ENCODE measurements at places on chromosomes 5 and 9. TPM values are rescaled to one million over a fixed set of nuclear protein-coding genes. Genes with fewer than 3 reads are reported as not detected.

DNA sequence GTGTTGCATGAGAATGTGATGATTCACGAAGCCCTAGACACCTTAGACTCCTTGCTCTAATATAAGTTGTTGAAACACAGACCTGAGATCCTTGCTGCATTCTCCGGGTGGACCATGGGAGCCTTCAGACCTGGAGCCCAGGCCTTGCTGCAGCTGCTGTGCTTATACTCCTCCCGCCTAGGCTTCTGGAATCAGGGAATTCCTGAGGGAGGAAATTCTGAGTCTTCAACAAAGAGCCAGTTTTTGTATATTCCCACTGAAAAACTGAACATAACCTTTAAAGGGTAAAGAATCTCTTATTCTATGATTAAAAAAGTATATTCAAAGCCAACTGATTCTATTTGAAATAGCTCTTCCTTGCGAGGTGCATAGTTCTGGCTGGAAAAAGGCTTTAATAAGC, 245.1 kb upstream of the ELAVL2 start:
- H3K4me1 ChIP-seq = no peaks in the 10 kb centered on the region
- DNase-seq = no peak
- H3K4me3 ChIP-seq = no peak overlapping the region
- no peak overlapping the region for H3K27ac ChIP-seq
- no peaks in the 10 kb centered on the region for H3K27me3 ChIP-seq

GRCh38 chr5:151699071-151699901, 12.6 kb upstream of the SPARC start:
- peaks cover 15% of the 10 kb centered on the region for H3K4me1 ChIP-seq
- H3K27me3 ChIP-seq = peaks cover 6% of the 10 kb centered on the region
- H3K4me3 ChIP-seq = peak overlapping the region; percentile 23
- no peaks in the 10 kb centered on the region for H3K36me3 ChIP-seq
- peak; percentile 77 for DNase-seq
- H3K27ac ChIP-seq = peak overlapping the region; percentile 82

DNA sequence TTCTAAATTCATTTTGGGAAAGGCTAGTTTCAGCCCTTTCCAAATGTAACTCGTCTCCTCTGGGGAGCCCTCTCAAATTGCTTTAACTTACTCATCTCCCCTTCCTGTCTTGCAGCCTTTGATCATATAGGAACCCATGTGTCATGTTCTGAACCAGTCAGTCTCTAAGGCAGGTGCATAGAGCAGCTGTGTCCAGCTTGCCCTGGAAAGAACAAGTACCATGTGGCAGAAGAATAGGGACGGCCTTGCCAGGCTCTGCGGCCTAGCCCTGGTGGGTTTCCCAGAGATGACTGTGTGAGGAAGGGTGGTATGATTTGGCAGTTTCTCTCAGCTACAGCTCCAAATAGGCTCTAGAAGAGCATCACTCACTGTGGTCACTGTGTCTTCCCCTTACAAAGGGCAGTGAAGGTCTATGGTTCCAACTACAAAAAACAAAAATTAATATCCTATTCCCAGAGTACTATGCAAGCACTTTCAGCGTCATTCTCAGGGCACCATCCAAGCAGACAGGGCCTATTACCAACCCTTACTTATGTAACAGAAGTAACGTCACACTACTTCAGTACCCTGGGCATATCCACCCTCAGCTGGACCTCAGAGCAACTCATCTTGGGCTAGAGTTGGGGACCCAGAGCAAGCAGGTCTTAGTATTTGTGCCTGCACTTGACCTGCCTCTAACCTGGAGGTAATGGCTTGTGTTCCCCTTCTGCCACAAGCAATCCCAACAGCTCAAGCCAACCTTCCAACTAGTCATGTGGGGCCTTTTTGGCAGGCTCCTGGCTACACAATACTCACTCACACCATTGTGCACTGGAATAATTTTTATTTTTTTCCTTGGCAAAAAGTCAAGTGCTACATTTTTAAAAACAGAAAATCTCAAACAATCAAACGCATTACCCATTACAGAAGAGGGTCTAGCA, 37.2 kb upstream of the UBAP2 start:
- DNase-seq = no peak
- no peak overlapping the region for H3K4me3 ChIP-seq
- H3K27me3 ChIP-seq = no peaks in the 10 kb centered on the region
- H3K36me3 ChIP-seq = peaks cover 57% of the 10 kb centered on the region

GRCh38 chr9:13589034-13589737, 309.7 kb upstream of the MPDZ start:
- DNase-seq = no peak
- peak overlapping the region; percentile 73 for H3K27ac ChIP-seq
- peaks cover 40% of the 10 kb centered on the region for H3K4me1 ChIP-seq
- H3K36me3 ChIP-seq = no peaks in the 10 kb centered on the region
- H3K4me3 ChIP-seq = no peak overlapping the region
- no peaks in the 10 kb centered on the region for H3K27me3 ChIP-seq

The CARTPT gene
- not detected for total RNA-seq

- no peak overlapping the region for H3K4me3 ChIP-seq
- H3K4me1 ChIP-seq = no peaks in the 10 kb centered on the region
- H3K27ac ChIP-seq = no peak overlapping the region
- no peaks in the 10 kb centered on the region for H3K27me3 ChIP-seq
- no peak for DNase-seq
Measured at GRCh38 chr5:98258939-98259338, 514.5 kb upstream of the RGMB start.

The CDO1 gene
- 2.3 TPM for total RNA-seq

- H3K4me1 ChIP-seq = no peaks in the 10 kb centered on the region
- DNase-seq = no peak
- H3K4me3 ChIP-seq = no peak overlapping the region
- H3K27ac ChIP-seq = no peak overlapping the region
Measured at GRCh38 chr5:82738681-82739269, 338.4 kb downstream of the TMEM167A start.

The ANKRD31 gene
- total RNA-seq = 0.05 TPM

- no peak for DNase-seq
- no peaks in the 10 kb centered on the region for H3K27me3 ChIP-seq
- peak overlapping the region; percentile 75 for H3K27ac ChIP-seq
- peak overlapping the region; percentile 86 for H3K4me3 ChIP-seq
- peaks cover 28% of the 10 kb centered on the region for H3K4me1 ChIP-seq
- no peaks in the 10 kb centered on the region for H3K36me3 ChIP-seq
Measured at GRCh38 chr9:125707472-125707804, 430 bp upstream of the MAPKAP1 start.

GRCh38 chr9:1005043-1005667, 28.7 kb downstream of the DMRT3 start:
- H3K4me3 ChIP-seq = no peak overlapping the region
- H3K27me3 ChIP-seq = no peaks in the 10 kb centered on the region
- H3K4me1 ChIP-seq = no peaks in the 10 kb centered on the region
- DNase-seq = no peak
- H3K36me3 ChIP-seq = no peaks in the 10 kb centered on the region

The LOX gene
- total RNA-seq = 3.3 TPM

DNA sequence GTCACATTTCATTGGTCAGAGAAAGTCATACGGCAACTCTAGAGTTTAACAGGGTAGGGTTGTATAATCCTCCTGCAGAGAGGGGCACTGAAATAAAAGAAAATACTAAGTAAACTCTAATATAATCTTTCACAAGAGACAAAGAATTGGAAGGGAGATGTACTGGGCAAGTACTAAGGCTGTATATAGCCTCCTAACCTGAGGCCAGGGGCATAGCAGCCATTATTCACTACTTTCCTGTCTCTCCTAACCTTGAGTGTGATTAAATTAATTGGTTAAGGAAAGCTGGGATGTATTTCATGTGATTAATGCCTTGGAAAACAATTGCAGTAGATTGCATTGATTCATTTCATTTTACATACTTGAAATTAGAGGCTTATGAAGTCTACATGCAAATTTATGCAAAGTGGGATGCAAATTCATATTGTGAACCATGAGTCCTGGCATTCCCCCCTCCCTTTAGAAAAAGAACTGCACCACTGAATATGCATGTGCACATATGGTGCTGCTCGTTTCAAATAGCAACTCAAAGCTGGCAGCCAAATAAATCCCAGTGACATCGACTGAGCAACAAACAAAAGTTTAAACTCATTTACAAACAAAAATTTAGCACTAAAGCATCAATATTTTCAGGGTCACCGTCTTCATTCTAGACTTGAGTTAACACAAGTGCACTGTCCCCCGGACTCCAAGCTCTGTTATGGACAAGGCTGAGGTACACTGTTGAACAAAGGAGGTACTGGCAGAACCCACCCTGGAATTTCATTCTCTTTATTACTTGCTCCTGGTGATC, 70.0 kb downstream of the DMAC1 start:
- no peaks in the 10 kb centered on the region for H3K4me1 ChIP-seq
- no peaks in the 10 kb centered on the region for H3K27me3 ChIP-seq
- no peak for DNase-seq

The SHOC1 gene
- total RNA-seq = not detected

GRCh38 chr5:175668006-175668405, 10.1 kb downstream of the HRH2 start:
- H3K36me3 ChIP-seq = no peaks in the 10 kb centered on the region
- H3K27me3 ChIP-seq = no peaks in the 10 kb centered on the region
- no peak overlapping the region for H3K4me3 ChIP-seq
- DNase-seq = no peak
- H3K27ac ChIP-seq = peak overlapping the region; percentile 68

DNA sequence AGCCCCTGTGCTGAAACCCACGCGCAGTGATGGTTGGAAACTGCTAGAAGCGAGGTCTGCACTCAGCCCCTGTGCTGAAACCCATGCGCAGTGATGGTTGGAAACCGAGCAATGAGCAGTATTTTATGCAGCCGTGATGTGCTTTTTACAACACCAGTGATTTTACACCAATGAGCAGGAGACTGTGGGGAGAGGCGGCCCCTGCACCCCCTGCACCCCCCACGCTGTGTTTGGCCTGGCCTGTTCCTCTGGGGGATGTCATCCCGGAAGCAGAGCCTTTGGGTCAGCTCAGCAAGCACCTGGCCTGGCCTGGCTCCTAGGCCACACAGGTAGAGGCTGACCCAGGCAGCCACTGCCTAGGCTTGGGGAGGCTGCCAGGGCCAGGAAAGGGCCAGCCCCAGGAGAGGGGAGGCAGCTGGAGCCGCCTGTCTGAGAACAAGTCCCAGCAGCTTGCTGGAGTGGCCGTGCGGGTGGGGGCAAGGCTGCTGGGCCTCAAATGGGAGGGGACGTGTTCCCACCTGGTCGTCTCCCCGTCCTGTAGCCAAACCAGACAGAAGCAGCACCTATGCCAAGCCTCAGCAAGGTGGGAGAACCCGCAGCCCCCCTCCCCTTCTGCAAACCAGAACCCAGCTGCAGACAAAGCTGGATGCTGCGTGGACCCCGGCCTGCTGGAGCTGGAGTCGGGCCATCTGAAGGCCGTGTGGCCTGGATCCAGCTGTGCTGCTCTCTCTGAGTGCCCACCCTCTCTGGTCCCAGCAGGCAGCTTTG, 46.8 kb downstream of the DBH start:
- H3K4me3 ChIP-seq = no peak overlapping the region
- H3K36me3 ChIP-seq = no peaks in the 10 kb centered on the region
- H3K4me1 ChIP-seq = peaks cover 33% of the 10 kb centered on the region
- H3K27me3 ChIP-seq = no peaks in the 10 kb centered on the region
- H3K27ac ChIP-seq = peak overlapping the region; percentile 68
- peak; percentile 55 for DNase-seq

DNA sequence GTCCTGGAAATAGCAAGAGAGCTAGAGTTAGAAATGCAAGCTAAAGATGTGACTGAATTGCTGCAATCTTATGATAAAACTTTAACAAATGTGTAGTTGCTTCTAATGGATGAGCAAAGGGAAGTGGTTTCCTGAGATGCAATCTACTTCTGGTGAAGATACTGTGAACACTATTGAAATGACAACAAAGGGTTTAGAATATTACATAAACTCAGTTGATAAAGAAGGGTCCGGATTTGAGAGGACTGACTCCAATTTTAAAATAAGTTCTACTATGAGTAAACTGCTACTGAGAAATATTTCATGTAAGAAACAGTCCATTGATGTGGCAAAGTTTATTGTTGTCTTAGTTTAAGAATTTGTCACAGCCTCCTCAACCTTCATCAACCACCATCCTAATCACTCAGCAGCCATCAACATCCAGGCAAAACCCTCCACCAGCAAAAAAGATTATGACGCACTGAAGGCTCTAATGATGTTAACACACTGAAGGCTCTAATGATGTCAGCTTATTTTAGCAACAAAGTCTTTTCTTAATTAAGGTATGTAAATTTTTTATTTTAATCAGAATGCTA, 376.2 kb downstream of the CDH10 start:
- H3K4me1 ChIP-seq = no peaks in the 10 kb centered on the region
- no peak overlapping the region for H3K27ac ChIP-seq
- no peaks in the 10 kb centered on the region for H3K27me3 ChIP-seq
- H3K4me3 ChIP-seq = no peak overlapping the region
- no peaks in the 10 kb centered on the region for H3K36me3 ChIP-seq

The VCAN gene
- 18.7 TPM for total RNA-seq

All from heart right ventricle (tissue), 16 donors.